Progenitor cell of endocrine pancreas (in vitro differentiated cells): ENCODE measurements at places on chromosomes 6 and 20.

GRCh38 chr6:133501675-133502270 lies 260.6 kb downstream of the EYA4 start:
- H3K27ac ChIP-seq: no peak overlapping the region
- peaks cover 2% of the 10 kb centered on the region for H3K4me1 ChIP-seq
- DNase-seq: no peak
- no peak overlapping the region for H3K4me3 ChIP-seq
- H3K36me3 ChIP-seq: no peaks in the 10 kb centered on the region
- H3K27me3 ChIP-seq: peaks cover 2% of the 10 kb centered on the region

- peaks cover 37% of the 10 kb centered on the region for H3K27me3 ChIP-seq
- H3K36me3 ChIP-seq: no peaks in the 10 kb centered on the region
- no peak overlapping the region for H3K27ac ChIP-seq
- DNase-seq: no peak
- no peaks in the 10 kb centered on the region for H3K4me1 ChIP-seq
- H3K4me3 ChIP-seq: no peak overlapping the region
These were observed 8.3 kb upstream of the HM13 start for GRCh38 chr20:31505903-31506302.

DNA sequence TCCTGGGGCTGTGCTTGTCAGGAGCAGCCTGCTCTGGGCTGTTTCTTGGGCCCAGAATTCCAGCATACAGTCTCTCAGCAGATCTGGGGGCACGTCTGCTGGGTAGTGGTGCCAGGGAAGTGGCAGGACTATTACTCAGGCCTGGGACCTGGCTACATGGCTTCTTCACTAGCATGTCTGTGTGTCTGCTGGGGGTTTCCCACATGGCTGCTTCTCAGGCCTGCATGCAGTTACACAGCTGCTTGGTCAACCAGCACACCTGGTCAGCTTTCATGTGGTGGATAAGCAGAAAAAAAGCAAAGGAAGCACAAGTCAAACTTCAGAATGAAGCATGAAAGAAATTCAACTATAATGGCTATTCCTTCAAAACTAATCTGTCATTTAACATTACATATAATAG lies 316.2 kb upstream of the NOX3 start:
- no peak for DNase-seq
- H3K27ac ChIP-seq: no peak overlapping the region
- H3K4me3 ChIP-seq: no peak overlapping the region
- H3K27me3 ChIP-seq: no peaks in the 10 kb centered on the region
- H3K36me3 ChIP-seq: peaks cover 2% of the 10 kb centered on the region

DNA sequence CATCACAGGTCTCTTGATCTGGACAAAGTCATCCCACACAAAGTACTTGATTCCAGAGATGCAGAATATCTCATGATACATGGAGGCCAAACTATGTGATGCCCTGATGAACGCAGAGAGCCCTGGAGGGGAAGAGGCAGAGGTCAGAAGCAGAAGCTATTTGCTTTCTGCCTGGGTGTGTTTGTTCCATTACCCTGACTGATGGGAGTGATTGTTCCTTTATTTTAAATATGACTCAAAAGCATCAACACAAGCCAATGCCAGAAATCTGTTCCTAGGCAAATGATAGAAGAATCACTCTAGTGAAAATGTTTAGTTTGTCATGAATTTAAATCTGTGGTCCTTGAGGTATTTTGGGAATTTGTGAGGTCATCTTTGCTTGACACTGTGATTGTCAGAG lies 54.7 kb upstream of the GGTLC1 start:
- peaks cover 6% of the 10 kb centered on the region for H3K4me1 ChIP-seq
- H3K27ac ChIP-seq: no peak overlapping the region
- no peak overlapping the region for H3K4me3 ChIP-seq
- H3K36me3 ChIP-seq: no peaks in the 10 kb centered on the region
- peaks cover 7% of the 10 kb centered on the region for H3K27me3 ChIP-seq
- no peak for DNase-seq

DNA sequence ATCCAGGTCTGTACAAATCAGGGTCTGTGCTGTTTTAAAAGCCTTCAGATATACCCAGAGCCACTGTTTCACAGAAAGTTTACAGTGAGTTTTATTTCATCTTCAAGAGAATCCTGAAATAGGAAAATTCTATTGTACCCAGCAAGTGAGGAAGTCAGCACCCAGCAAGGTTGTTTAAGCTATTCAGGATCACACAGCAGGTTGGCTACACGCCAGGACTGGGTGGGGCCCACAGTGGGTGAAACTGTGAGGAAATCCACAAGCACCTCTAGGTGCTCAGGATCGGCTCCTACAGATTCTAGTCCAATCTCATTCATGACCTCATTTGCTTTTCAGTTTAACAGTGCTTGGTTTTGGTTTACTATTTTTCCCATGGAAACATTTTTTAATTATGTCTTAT lies 128.9 kb downstream of the SYNDIG1 start:
- H3K27me3 ChIP-seq: no peaks in the 10 kb centered on the region

DNA sequence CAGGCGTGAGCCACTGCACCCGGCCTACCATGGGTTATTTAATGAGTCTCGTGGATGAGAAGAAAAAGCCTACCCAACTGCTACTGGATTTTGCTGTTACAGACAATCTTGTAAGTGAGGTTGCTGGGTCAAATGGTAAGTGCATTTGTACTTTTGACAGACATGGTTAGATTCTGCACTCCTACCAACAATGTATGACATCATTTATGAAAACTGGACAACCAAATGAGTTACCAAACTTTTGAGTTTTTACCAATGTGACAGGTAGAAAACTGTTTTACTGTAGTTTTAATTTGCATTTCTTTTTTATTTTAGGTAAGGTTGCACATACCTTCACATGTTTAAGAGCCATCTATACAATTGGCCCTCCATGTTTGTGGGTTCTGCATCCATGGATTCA lies 48.2 kb downstream of the PDSS2 start:
- no peaks in the 10 kb centered on the region for H3K4me1 ChIP-seq
- no peaks in the 10 kb centered on the region for H3K27me3 ChIP-seq
- no peaks in the 10 kb centered on the region for H3K36me3 ChIP-seq

DNA sequence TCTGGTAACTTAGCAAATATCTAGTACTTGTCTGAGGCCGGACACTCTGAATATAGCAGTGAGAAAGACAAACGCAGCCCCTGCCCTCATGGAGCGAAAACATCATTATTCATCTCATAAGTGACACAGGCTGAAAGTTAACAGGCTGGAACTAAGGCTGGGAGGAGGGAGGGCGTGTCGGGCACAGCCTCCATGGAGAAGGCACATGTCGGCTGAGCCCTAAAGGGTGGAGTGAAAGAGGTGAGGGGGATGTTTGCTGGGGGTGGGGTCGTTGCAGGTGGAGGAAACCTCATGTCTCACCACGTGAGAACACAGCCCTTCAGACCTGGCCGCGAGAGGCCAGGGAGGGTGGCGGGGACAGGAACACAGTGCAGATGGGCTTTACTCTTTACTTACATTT lies 108.8 kb upstream of the FOXC1 start:
- H3K4me3 ChIP-seq: no peak overlapping the region
- H3K27ac ChIP-seq: no peak overlapping the region
- H3K4me1 ChIP-seq: peaks cover 3% of the 10 kb centered on the region
- peaks cover 19% of the 10 kb centered on the region for H3K27me3 ChIP-seq

- H3K4me3 ChIP-seq: no peak overlapping the region
- no peak overlapping the region for H3K27ac ChIP-seq
- H3K27me3 ChIP-seq: peaks cover 41% of the 10 kb centered on the region
- no peak for DNase-seq
These were observed 15.0 kb upstream of the RSPO3 start for GRCh38 chr6:127103482-127103881.

DNA sequence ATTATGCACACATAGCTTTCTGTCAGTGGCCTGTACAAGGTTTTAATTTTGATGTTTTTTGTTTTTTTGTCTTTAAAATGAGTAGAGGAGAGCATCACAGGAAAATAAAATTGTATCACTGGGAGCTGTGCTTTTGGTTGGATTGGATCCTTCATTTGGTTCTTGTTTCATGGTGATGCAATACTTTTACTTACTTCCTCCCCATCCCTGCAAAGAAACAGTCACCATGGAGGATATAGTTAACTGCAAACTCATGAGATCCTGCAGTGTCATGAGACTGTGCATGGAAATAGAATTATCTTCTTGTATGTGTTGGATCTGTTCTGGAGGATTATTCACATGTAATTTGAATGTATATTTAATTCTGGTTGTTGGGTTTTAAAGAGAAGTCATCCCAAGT lies 122.3 kb downstream of the JARID2 start:
- no peaks in the 10 kb centered on the region for H3K27me3 ChIP-seq
- DNase-seq: no peak
- H3K4me3 ChIP-seq: no peak overlapping the region
- no peaks in the 10 kb centered on the region for H3K36me3 ChIP-seq

GRCh38 chr6:154071236-154071635 lies 32.2 kb downstream of the OPRM1 start:
- no peak overlapping the region for H3K27ac ChIP-seq
- no peaks in the 10 kb centered on the region for H3K36me3 ChIP-seq
- DNase-seq: no peak
- no peak overlapping the region for H3K4me3 ChIP-seq

- H3K27me3 ChIP-seq: no peaks in the 10 kb centered on the region
- peaks cover 11% of the 10 kb centered on the region for H3K4me1 ChIP-seq
- no peak for DNase-seq
- no peak overlapping the region for H3K27ac ChIP-seq
These were observed 5.2 kb downstream of the KIAA0408 start for GRCh38 chr6:127453845-127454619.

DNA sequence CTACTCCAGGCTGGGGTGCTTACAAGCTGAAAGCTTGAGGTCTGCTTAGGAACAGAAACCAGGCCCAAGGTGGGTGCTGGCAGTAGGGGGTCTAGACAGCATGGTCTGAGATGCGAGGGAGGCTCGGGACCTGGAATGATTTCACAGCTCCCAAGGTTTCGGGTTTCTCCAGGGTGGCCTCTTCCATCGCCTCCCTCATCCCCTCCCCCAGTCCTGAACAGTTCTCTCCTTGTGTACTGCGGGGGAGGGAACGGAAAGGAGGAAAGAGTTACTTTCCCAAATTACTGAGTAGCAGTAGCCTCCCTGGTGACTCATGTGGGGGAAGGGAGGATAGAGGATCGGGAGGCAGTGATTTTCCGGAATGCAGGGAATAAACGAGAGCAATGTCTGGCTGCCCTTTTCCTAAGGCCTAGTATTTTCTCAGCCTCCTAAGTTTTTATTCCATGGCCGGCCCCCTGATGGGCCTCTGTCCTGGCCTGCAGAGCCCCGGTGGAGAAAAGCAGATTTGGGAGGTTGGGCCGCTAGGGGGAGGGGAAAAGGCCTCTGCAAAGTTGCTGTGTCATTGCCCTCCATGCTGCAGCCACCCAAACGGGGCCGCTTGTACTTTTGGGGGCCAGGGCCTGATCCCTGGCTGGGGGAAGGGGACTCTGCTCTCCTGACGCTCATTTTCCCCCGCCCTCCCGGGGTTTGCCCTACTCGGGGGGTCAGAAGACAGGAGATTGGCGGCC lies 1.5 kb downstream of the BRD2 start:
- H3K4me3 ChIP-seq: peak overlapping the region; percentile 92
- peak overlapping the region; percentile 100 for H3K27ac ChIP-seq
- DNase-seq: peak; percentile 68
- H3K27me3 ChIP-seq: no peaks in the 10 kb centered on the region
- peaks cover 23% of the 10 kb centered on the region for H3K4me1 ChIP-seq
